Mucosa of gallbladder (tissue), 1 donor: ENCODE measurements at places on chromosomes 2 and 18. TPM values are rescaled to one million over a fixed set of nuclear protein-coding genes. Genes with fewer than 3 reads are reported as not detected.

Gene C2orf66
- not detected for total RNA-seq

DNA sequence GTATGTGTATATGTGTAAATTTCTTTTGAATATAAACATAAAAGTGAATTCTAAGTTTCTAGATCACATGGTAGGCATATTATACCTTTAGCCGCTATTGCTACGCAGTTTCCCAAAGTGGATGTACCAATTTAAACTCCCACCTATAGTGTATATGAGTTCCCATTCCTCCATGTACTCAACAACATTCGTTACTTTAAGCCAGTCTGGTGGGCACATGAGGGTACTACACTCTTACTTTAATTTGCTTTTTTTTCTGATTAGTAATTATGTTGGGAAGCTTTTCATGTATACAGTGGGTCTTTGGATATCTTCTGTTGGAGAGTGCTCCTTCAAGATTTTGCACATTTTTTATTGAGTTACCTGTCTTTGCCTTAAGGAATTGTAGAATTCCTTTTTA is 683.8 kb downstream of the ERBB4 start:
- no peak for DNase-seq

Gene SMYD1
- total RNA-seq = 7.3 TPM

DNA sequence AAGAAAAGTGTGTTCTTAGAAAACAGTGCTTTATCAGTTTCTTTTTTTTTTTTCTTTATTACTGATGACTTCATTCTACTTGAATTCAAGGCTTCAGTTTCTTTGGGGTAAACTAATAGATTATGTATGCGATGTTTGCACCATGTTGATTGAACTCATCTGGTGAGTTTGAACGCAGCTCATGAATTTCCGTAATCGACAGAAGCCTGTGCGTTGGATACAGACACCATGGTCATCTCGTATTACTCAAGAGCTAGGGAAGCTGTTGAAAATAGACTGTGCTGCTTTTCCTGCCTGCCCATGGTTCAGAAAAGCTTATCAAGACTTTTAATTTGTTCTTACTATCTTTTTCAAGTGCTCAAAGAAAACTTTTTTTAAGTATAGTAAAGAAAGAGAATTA is 185.5 kb upstream of the NRP2 start:
- DNase-seq = no peak

Gene C2orf42
- 22.6 TPM for total RNA-seq

- DNase-seq = no peak
Measured at GRCh38 chr18:28005164-28005563, 171.8 kb downstream of the CDH2 start.

DNA sequence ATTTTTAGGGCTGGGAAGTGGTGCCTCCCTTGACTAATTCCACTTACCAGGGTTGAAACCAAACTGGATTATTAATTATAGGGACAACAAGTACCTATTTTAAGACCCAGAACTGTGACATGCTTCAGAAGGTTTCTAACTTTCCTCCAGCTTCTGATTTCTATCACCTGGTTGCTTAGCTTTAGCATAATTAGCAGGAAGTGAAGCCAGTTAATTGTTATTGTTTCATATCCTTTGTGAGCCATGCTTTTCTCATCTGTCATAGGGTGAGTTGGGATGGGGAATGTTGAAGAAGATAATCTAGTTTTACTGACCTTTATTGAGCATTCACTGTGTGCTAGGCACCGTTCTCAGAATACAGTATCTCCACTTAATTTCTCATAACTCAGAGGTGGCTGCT is 3.2 kb downstream of the YPEL5 start:
- no peak for DNase-seq

Gene RIT2
- not detected for total RNA-seq

Gene LAPTM4A
- total RNA-seq = 274 TPM

DNA sequence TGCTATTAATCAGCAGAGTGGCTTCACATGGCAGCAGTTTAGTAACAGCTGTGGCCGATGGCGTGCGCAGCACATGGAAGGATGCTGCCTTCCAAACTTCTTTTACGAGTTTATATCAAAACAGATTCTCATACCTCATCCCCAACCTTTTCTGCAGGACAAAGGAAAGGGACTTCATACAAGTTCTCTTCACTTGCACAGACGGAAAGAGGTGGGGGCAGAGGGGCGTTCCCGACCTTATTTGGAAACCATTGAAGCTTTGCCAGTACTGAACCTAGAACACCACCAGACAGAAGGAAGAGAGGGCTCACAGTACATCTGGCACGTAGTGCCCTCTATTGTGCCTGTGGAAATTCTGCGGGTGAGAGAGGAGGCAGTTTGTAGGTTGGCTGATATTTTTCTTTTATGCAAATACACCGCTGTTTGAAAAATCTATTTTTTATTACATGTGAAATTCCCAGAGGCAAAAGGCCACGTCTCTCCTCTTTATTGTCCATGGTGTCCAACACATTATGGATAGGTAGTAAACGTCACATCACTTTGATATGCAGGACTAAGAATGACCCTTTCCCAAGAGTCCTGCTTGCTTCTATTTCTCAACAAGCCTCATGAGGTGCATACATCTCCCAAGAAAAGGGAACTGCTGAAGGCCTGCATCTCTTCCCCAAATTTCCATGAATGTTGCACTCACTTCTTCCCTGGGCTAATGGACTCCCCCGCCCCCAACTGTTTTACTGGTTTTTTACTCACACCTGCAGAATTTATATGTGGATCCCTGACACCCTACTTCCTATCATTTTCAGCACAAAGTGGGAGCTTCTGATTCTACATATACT is 31.3 kb downstream of the COLEC12 start:
- no peak for DNase-seq
